ENCODE measurements at places on chromosomes 16 and 17. TPM values are rescaled to one million over a fixed set of nuclear protein-coding genes. Genes with fewer than 3 reads are reported as not detected.

SP6 gene
- total RNA-seq = 0.05 TPM

CTRB1 gene
- total RNA-seq = not detected

DRC7 gene
- not detected for total RNA-seq

TMEM238L gene
- total RNA-seq = not detected

GPT2 gene
- 16.0 TPM for total RNA-seq

KIF2B gene
- total RNA-seq = not detected

RRAD gene
- total RNA-seq = 1.3 TPM

MSI2 gene
- 172 TPM for total RNA-seq

KRT39 gene
- total RNA-seq = not detected

FOXO3B gene
- 6.4 TPM for total RNA-seq

ROGDI gene
- total RNA-seq = 4.4 TPM

NPIPB5 gene
- 346 TPM for total RNA-seq

PCGF2 gene
- 4.7 TPM for total RNA-seq

XPO6 gene
- 245 TPM for total RNA-seq

MFSD6L gene
- 0.14 TPM for total RNA-seq

KCTD5 gene
- 57.0 TPM for total RNA-seq

FCSK gene
- total RNA-seq = 19.6 TPM

OR1A1 gene
- not detected for total RNA-seq

PRSS53 gene
- 4.3 TPM for total RNA-seq

PRCD gene
- not detected for total RNA-seq

UTS2R gene
- 0.14 TPM for total RNA-seq

WNT3 gene
- total RNA-seq = 0.05 TPM

CCL16 gene
- not detected for total RNA-seq

PIRT gene
- not detected for total RNA-seq

PPY gene
- not detected for total RNA-seq

NOTUM gene
- total RNA-seq = 1.8 TPM

ZFP90 gene
- 20.2 TPM for total RNA-seq

NKIRAS2 gene
- 29.5 TPM for total RNA-seq

SLC13A5 gene
- not detected for total RNA-seq

TBC1D3 gene
- total RNA-seq = not detected

ATP2C2 gene
- not detected for total RNA-seq

TGFB1I1 gene
- 1.5 TPM for total RNA-seq

GALR2 gene
- 2.3 TPM for total RNA-seq

ZNF319 gene
- 8.0 TPM for total RNA-seq

LITAFD gene
- not detected for total RNA-seq

SHISA9 gene
- total RNA-seq = not detected

LGALS9B gene
- total RNA-seq = not detected

PIK3R6 gene
- 4.5 TPM for total RNA-seq

PYY gene
- not detected for total RNA-seq

OTOP2 gene
- total RNA-seq = not detected

TRPV2 gene
- total RNA-seq = 29.6 TPM

GDPD3 gene
- total RNA-seq = 6.6 TPM

HBQ1 gene
- total RNA-seq = 1.6 TPM

PGAP6 gene
- 37.8 TPM for total RNA-seq

LMF1 gene
- 10.4 TPM for total RNA-seq

YBX2 gene
- 0.21 TPM for total RNA-seq

NEUROD2 gene
- total RNA-seq = not detected

HEXD gene
- 36.0 TPM for total RNA-seq

LRRC37A gene
- 2.4 TPM for total RNA-seq

PRSS36 gene
- 0.59 TPM for total RNA-seq

IRX5 gene
- not detected for total RNA-seq
